Activated CD8-positive, alpha-beta memory T cell treated with anti-CD3 and anti-CD28 coated beads, Interleukin-2, amount 50 U/mL, for 4 hours (primary cell): ENCODE measurements at places on chromosomes 1 and 21.

GRCh38 chr1:169885207-169885606 lies 8.5 kb downstream of the SCYL3 start:
- DNase-seq: no peak

DNA sequence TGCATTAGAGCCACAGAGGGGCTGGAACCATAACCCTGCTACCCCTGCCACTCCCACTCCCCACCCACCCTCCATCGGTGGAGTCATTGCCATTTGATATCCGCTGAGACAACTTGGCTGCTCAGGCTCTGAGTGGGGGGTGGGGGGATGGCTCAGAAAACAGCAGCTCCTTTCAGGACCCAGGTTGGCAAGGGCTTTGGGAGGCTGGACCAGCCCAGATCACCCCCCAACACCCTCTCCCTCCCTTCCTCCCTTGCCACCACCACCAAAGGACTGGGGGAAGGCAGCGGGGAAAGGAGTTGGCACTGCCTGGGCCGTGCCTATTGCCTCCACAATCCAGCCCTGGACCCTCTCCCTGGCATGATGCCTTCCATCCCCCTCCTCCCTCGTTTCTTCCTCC lies 1.7 kb downstream of the KCNJ10 start:
- DNase-seq: no peak

GRCh38 chr1:61816191-61816590 lies 73.9 kb downstream of the PATJ start:
- no peak for DNase-seq

DNA sequence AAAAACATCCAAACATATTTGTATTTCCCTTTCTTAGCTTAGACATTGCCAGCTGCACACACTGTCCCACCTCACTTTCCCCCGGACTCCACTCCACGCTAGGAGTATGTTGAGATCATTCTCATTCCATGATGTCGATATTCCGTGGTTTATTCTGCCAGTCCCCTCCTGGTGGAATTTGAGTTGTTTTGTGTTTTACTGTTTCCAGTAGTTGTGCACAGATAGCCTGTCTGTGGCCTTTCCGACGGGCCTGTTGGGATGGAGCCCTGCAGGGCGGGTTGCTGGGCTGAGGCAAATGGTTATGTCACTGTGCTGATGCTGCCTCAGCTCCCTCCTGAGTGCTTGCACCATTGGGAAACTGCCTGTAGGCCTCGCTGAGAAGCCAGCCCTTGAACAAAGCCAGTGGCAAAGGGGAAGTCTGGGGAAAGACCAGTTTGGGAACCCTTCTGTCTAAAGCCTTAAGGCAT lies 12.8 kb downstream of the TRAPPC10 start:
- no peak for DNase-seq
